IMR-90 (cell line): ENCODE measurements at places on chromosomes 6 and 20. TPM values are rescaled to one million over a fixed set of nuclear protein-coding genes. Genes with fewer than 3 reads are reported as not detected.

DNA sequence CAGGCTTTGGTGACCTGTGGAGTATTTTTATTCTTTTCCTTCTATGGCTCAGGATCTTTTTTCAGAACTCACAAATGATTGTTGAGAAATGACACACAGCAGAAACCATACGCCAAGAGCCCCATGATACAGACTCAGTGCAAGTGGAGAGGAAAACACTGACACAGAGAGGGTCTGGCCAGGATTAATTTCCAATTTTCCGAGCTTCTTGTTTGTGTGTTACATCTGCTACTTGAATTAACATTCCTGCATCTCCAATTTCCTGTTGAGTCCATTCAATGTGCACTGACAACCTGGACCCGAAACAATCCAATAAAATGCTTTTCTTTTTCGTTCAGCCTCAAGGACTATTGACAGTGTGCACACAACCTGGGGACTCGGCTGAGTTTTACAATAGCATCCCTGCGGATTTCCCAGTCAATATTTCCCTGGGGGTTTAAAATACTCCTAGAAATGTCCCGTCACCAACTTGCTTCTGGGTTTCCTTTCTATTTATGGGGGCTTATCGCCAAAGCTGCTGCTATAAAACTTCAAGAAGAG lies 4.9 kb upstream of the MLN start:
- DNase-seq: no peak

Gene MSH5
- 4.7 and 5.6 TPM in 2 replicates for total RNA-seq

- DNase-seq: no peak
Observed at GRCh38 chr6:71502956-71503355, 214.3 kb downstream of the OGFRL1 start.

DNA sequence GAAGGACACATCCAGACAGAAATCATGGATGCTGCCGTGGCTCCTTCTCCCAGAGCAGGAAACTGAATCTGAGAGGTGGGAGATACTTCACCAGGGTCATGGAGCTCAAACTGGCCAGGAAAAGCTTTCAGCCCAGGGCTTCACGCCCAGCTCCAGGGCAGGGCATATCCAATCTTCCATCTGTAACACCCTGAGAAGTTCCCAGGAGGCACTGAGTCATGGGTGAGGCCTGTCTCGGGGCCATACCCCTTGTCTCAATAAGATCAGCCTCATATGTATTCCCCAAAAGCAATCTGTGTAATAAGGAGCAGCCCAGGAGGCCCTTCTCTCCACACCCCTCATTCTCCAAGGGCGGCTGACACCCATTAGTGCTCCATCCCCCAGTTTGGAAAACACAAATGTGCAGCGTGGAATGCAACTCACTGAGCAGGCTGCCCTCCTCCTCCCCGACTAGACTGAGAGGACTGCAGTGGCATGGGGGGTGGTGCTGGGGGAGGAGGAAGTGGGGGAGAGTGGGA lies 439.3 kb upstream of the SULF2 start:
- no peak for DNase-seq

DNA sequence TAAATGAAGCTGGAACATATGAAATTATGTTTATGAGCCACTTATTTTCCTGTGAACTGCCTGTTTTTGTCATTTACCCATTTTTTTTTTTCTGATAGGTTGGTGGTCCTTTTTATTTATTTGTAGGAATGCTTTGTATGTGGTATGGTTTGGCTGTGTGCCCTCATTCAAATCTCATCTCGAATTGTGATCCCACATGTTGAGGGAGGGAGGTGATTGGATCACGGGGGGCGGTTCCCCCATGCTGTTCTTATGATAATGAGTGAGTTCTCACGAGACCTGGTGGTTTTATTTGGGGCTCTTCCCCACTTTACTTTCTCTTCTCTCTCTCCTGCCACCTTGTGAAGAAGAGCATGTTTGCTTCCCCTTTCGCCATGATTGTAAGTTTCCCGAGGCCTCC lies 77.3 kb downstream of the CDH26 start:
- no peak for DNase-seq

Gene AK9
- total RNA-seq: 1.8 and 2.2 TPM in 2 replicates

- peak; percentile 33 for DNase-seq
Observed at GRCh38 chr20:24379484-24379927, 89.9 kb upstream of the SYNDIG1 start.

GRCh38 chr20:50222309-50223038 lies 31.8 kb downstream of the CEBPB start:
- no peak for DNase-seq

DNA sequence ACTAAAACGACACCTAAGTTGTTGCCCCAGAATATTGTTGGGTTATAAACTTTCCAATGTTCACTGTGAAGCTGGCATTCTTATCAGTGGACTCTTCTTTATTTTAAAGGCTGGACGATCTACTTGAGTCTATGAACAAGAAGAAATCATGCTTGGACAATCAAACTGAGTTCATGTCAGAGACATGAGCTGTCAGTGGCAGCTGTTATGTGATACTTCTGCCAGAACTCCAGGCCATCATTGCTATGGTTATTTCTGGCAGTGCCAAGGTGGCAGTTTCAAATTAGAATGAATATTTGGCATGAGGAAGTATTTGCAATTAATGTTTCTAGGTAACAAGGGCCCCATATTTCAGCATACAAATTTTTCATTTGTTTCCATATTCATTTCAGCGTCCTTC lies 417.3 kb downstream of the LMBRD1 start:
- DNase-seq: no peak

- no peak for DNase-seq
Observed at GRCh38 chr6:82785206-82785605, 280.4 kb downstream of the UBE3D start.

Gene TPMT
- 10.8 and 22.2 TPM in 2 replicates for total RNA-seq

GRCh38 chr6:31922942-31923341 lies 4.6 kb upstream of the C2 start:
- no peak for DNase-seq

DNA sequence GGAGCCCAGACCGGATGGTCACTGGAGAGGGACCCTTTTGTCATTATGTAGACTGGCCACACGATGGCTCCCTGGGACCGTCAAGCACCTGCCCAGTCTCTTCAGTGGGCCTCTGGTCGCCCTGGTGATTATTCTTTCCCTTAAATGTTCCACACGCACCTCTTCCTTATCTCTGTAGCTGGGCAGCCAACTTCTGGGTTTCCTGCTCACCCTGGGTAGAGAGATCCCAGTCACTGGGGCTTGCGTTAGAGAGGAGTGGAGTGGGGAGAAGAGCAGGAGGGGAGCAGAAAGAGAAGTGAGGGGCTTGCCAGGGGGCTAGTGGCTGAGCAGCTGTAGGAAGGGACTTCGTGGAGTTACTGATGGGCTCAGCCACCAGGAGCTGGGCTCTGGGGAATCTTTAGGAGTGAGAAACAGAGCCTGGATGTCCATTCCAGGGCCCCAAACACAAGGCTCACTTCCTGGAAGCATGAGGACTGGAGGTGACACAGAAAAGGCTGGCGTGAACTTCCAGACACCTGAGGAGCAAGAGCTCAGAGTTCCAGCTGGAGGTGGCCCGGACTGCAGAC lies 150.1 kb downstream of the DHX35 start:
- DNase-seq: peak; percentile 28

GRCh38 chr6:96777113-96777512 lies 60.2 kb downstream of the GPR63 start:
- DNase-seq: no peak

Gene SYNGAP1
- total RNA-seq: 1.4 TPM in 2 replicates

Gene DSE
- total RNA-seq: 132 and 154 TPM in 2 replicates

DNA sequence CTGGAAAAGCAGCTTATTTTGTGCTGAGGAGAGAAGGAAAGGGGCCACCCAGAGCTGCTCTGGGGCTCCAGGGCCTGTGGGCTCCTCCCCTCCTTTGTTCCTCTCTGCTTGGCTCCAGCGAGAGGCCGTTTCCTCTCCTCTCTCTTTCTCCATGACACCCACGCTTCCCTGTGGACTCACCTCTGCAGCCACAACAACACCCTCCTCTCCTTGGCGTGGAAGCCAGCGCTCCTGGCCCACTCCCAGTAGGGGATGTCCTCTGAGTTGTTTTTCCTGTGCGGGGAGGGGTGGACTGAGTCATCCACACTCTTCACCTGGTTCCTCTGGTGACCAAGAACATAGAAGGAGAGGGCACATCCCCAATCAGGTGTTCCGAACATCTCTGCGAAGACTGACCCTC lies 4.9 kb upstream of the CDSN start:
- DNase-seq: peak; percentile 14

GRCh38 chr6:89356642-89357170 lies 4.2 kb upstream of the UBE2J1 start:
- no peak for DNase-seq

DNA sequence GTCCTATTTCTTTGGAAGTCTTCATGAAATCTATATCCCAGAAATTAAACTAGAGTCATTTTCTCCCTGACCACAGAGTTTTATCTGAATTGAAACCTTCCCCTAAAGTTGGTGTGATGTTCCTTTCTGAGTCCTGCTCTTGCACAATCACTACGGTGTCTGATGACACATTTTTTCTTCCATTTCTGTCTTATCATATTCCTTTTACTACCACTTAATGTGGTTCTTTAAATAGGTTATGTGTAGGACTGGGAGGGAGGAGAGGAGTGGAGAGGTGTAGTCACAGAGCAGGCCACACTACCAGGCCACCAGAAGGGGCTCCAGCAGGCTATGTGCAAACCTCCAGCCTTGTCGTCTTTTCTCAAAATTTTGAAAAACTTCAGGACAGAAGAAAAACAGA lies 39.7 kb upstream of the ATXN1 start:
- peak; percentile 58 for DNase-seq

- DNase-seq: peak; percentile 29
Observed at GRCh38 chr6:144395014-144395413, 109.9 kb downstream of the UTRN start.

Gene CDC5L
- 17.7 and 29.7 TPM in 2 replicates for total RNA-seq

GRCh38 chr20:13220194-13220903 lies 725 bp upstream of the ISM1 start:
- peak; percentile 3 for DNase-seq

DNA sequence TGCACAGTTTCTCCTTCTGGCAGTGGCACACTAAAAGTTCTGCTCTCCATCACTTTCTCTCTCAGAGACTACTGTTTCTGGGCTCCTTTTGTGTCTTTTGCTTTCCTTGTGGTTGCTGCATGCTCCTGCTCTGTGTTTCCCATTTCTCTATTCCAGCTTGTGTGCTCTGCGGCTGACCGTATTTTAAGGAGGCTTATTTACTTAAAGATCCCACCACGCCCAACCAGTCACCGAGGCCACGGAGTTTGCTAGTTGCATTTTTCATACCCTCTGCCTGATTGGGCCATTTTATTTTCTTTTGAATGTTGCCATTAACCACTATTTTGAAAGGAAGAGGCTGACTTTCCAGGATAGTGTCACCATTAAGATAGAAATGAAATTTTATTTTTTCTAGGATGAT lies 626.4 kb upstream of the MMS22L start:
- no peak for DNase-seq

DNA sequence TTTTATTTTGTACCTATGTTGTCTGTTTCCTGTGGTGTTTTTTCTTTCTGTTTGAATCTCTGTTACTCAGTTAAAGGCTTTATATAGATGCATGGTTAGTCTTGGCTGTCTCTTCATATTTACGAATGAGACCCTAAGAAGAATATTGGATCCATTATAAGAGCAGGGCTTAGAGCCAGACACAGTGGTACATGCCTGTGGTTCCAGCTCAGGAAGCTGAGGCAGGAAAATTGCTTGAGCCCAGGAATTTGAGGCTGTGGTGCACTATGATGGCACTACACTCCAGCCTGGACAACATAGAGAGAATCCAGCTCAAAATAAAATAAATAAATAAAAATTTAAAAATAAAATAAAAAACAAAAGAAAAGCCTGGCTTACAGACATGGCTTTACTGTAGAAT lies 211.1 kb downstream of the SOD2 start:
- no peak for DNase-seq

DNA sequence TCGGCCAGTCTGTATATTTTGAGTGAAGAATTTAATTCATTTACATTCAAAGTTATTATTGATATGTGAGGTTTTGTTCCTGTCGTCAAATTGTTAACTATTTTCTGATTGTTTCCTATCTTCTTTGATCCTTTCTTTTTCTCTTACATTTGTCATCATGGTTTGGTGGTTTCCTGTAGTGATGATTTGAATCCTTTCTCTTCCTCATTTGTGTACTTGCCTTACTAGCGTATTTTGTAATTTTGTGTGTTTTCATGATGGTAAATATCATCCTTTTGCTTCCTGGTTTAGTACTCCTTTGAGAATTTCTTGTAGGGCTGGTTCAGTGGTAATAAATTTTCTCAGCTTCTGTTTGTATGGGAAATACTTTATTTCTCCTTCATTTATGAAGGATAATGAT lies 151.7 kb upstream of the CEP162 start:
- DNase-seq: no peak
